ENCODE measurements at places on chromosomes 1 and 21.

GRCh38 chr1:33036051-33036525 is 595 bp downstream of the AK2 start:
- no peak for DNase-seq

DNA sequence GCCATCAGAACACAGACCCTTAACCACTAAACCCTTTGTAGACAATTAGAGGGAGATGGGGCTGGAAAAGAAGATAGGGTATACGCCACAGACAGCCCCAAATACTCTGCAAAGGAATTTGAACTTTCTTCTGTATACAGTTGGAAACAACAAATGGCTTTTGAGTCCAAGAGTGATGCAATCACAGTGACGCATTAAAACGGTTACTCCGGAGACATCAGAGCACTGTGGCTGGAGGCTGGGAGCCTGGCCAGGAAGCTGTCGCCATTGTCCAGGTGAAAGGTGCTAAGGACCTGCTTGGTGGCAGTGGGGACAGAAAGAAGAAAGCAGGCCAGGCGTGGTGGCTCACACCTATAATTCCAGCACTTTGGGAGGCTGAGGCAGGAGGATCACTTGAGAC is 4.2 kb downstream of the FLAD1 start:
- no peak for DNase-seq

- no peak for DNase-seq
These were observed 537.7 kb downstream of the BRINP3 start for GRCh38 chr1:189939967-189940366.

DNA sequence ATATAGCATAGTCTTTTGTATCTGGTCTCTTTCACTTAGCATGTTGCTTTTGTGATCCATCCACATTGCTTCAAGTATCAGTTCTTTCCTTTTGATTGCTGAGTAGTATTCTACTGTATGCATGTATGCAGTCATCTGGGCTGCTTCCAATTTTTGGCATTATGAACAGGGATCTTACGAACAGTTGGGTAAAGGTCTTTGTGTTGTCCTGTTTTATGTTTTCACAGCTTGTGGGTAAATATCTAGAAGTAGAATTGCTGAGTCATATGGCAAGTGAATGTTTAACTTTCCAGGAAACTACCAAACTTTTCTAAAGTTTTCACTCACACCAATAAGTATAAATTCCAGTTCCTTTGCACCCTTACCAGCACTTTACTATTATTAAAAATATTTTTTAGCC is 60.9 kb downstream of the LHX4 start:
- no peak for DNase-seq

DNA sequence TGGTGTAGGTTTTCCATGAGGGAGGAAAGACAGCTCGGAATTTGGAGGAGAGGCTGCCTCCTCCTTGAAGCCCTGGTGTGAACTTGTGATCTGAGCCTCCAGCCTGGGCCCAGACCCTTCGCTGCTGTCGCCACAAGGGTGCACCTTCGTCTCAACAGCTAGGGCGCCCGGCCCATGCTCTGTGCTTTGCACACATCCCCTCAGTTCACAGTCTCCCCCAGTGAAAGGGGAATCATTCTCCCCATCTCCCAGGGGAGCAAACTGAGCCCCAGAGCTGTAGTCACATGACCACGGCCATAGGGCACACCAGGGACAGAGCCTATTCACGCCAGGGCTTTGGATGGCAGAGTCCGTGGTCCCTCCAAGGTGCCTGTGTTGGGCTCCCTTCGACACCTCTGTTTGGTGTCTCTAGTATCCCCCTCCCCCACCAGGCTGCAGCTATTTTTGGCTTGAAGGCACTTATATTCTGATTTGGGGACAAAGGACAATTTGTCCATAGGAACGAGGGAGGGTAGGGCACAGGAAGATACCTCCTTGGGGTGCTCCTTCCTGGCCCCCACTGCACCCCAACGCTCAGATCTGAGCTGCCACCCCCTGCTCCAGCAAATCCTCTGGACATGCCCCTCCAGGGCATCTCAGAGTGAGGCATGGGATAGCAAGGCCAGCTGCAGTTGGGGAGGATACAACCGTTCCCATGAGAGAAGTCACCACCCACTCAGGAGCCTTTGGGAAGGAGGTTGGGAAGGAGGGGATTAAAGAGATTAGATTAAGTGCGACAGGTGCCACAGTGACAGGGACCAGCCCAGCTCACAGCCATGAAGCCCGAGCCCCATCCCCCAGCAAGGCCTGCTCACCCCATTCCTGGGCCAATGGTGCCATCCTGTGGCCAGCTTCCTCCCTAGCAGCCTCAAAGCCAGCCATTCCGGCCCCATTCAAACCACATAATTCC is 15.7 kb downstream of the MATN1 start:
- DNase-seq, result peak; percentile 20

DNA sequence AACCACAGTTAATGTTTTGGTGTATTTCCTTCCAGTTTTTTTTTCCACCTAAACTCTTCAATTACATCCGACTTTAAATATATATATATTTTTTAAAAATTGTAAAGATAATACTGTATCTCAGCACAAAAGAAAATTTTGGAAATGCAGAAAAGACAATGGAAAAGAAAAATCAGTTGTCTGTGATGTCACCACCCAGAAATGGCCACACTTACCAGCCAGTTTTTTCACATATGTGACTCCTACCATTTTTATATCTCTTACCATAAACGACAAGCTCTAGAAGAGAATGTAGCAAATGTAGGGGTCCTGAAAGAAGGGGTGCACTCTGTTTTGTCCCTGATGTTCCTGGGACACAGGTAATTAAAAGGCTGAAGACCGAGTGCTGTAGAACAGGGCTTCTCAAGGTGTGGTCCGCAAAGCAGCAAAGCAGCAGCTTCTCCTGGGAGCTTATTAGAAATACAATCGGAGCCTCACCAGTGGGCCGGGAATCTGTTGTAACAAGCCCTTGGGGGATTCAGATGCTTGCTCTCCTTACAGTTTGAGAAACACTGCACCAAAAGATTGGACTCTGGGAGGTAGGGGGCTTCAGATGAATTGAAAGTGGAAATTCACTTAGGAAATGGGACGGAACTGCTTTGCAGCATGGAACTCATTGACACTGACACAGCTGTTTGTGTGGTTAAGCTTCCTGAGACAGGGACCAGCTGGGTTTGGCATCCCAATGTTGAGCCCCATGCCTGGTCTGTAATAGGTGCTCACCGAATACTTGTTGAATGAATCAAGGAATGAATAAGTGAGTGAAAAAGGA is 44.1 kb downstream of the ALPL start:
- DNase-seq, result no peak

GRCh38 chr1:12294076-12294475 is 64.2 kb downstream of the VPS13D start:
- DNase-seq, result no peak

GRCh38 chr1:43908858-43909257 is 24.7 kb upstream of the ARTN start:
- DNase-seq, result no peak

GRCh38 chr1:61616830-61617229 is 108.1 kb downstream of the TM2D1 start:
- no peak for DNase-seq

DNA sequence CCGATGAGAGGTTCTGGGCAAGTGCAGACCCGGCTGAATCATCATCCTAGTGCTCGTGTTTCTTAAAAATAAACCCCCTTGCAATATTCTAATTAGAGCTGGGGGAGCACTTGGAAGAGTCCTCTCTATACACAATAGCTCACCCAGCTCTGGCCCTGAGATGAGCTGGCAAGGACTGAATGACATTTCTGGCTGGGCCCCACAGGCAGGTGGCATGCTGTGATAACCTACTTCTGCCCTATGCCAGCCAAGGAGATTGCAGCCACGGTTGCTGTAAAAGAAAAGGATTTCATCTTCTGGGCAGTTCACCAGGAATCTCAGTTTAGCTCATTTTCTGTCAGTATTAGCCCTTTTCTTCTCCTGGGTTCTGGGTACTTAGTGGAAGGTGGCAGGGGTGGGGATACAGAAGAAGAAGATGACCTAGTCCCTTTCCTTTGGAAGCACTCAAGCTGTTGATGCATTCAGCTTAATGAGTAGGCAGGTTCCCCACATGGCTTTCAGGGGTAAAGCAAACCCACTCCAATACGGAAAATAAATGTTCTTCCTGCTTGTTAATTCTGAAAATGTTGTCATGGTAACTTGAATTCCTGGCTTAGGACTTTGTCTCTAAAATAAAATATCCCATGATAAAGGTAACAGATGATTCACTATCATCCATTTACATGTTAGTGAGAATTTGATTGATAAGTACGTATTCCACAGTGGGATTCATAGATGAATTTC is 32.2 kb downstream of the VASH2 start:
- no peak for DNase-seq

DNA sequence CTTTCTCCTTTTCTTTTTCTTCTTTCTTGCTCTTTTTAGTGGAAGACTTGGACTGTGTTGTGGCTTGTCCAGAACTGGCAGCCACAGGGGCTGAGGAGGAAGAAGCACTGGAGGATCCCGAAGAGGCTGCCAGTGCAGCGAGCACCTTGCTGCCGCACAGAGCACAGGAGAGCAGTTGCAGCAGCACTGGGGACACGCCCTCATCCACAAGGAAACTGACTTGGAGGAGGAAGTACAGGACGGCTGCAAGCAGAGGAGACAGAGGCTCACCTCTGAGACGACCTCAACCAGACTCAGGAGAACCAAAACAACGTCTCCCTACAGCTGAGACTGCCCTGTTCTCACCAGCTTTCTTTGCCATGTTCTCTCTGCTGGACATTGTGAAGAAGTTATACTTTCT is 88.9 kb downstream of the UBR4 start:
- DNase-seq, result no peak

DNA sequence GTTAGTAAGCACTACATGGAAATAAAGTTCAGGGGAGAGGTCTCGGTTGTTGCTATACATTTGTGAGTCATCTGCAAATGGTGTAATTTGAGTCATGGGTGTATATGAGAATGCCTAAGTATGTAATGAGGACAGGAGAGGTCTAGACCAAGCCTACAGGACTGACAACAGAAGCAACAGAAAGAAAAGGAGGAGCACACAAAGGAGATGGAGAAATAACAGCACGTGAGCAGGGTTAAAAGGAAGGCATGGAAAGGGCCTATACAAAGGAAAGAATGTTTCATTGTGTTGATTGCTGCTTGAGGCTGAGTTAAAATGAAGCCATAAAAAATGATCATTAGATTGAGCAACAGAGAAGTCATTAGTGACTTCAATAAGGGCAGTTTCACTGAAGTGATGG is 28.0 kb upstream of the PRKAA2 start:
- DNase-seq, result no peak

- no peak for DNase-seq
These were observed 83.9 kb upstream of the IPO9 start for GRCh38 chr1:201745023-201745422.

GRCh38 chr1:228378090-228378872 is 28.4 kb downstream of the TRIM11 start:
- DNase-seq, result no peak
